Psoas muscle (tissue), 8 donors: ENCODE measurements at places on chromosomes 16 and 17. TPM values are rescaled to one million over a fixed set of nuclear protein-coding genes. Genes with fewer than 3 reads are reported as not detected.
A peak's percentile ranks its signal among the peaks of the same experiment; 100 is the strongest.

CES3 gene
- 8.5 TPM for polyA plus RNA-seq

SLC13A2 gene
- polyA plus RNA-seq = 0.21 TPM

NPW gene
- 0.14 TPM for polyA plus RNA-seq

- peak; percentile 49 for DNase-seq
Measured at GRCh38 chr17:75250009-75250471, 11.4 kb downstream of the GGA3 start.

GRCh38 chr17:12641084-12641483 is 24.6 kb upstream of the MYOCD start:
- no peak for DNase-seq

DNA sequence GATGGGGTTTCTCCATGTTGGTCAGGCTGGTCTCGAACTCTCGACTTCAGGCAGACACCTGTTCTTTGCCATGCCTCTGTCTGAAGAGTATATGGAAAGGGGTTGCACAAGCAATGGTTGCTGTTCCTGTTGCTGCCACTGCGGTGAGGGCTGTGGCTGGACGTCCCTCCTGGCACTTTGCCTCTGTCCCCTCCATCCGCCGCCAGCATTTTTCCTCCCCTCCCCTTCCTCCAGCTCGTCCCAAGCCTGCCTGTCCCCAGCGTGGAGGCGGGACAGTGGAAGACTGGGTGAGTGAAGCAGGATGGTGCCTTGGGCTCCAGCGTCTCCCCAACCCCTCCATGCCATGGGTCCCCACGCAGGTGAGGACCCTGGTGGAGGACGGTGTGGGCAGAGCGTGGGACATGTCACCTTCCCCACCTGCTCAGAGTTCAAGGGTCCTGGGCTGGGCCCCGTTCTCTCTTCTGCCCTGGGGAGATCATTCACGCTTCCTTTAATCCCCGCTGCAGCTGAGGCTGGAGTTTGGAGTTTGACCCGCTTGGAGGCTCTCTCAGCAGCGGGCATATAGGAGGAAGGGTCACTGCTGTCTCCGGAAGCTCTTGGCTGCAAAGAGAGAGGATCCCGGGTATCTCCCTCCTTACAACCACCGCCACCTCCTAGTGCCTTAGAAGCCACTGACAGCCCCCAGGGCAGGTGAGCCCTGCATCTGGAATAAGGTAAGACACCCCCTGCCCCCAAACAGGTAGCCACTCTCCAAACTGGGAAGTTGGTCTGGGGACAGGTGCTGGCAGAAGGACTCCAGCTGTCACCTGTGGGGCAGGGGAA is at the start of gene SLC5A11:
SLC5A11 (plus strand) TSS at position 238 of the 822 bp plus-strand sequence. CDS start 12,681 bp downstream, outside the sequence.
- DNase-seq = no peak

- DNase-seq = peak; percentile 39
Measured at GRCh38 chr17:83190601-83191387, 111.4 kb downstream of the METRNL start.
